ENCODE measurements at places on chromosomes 1 and 21.
A peak's percentile ranks its signal among the peaks of the same experiment; 100 is the strongest.

DNA sequence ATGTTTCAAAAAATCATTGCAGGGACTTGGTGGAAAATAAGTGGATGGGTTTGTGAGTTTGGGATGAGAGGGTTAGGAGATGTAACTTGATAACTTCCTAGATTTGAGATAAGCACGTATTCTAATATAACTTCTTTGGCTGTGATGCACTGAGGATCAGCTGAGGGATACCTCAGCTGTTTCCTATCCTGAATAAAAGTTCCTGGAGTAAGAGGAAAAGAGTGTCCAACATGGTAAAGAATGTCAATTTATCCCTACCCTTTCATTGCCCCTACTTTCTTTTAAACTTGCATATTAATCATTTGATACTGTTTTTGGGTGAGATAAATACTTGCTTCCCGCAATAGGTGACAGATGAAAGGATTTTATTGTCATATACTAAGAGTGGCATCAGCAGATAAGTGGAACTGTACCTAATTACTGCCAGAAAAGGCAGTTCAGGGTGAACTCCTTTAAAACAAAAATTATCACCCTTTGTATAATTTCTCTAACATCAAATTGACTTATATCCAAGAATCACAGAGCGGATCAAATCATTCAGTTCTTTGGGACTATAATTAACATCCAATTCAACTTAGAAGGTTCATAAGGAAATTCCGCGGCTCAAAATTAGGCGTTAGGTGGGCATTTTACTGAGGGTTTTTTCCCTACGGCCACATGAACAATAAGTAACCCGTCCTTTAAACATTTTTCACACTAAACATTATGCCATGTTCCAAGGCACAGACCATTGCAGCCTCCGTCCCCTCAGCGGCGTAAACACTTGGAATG, 1.4 kb upstream of the SUCO start:
- H3K4me3 ChIP-seq = peak overlapping the region; percentile 89
- peak overlapping the region; percentile 100 for H3K27ac ChIP-seq
- H3K27me3 ChIP-seq = no peaks in the 10 kb centered on the region
- H3K4me1 ChIP-seq = peaks cover 33% of the 10 kb centered on the region
- no peaks in the 10 kb centered on the region for H3K36me3 ChIP-seq

DNA sequence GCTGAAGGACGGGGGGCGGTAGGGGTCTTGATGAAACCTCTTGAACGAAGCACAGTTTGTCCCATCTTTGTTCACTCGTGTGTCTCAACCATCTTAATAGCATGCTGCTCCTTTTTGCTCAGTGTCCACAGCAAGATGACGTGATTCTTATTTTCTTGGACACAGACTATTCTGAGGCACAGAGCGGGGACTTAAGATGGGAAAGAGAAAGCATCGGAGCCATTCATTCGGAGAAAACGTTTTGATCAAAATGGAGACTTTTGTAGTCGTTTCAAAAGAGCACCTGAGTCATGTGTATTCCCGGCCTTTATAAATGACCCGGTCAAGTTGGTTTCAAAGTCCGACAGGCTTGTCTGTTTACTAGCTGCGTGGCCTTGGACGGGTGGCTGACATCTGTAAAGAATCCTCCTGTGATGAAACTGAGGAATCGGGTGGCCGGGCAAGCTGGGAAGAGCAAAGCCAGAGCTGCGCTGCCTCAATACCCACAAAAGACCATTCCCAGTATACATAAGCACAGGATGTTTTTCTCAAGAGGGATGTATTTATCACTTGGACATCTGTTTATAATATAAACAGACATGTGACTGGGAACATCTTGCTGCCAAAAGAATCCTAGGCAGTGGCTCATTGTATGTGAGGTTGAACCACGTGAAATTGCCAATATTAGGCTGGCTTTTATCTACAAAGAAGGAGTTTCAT, 18.5 kb downstream of the ETS2 start:
- H3K4me3 ChIP-seq = no peak overlapping the region
- peaks cover 7% of the 10 kb centered on the region for H3K4me1 ChIP-seq
- H3K36me3 ChIP-seq = peaks cover 51% of the 10 kb centered on the region
- DNase-seq = no peak
- H3K27ac ChIP-seq = no peak overlapping the region

- H3K27ac ChIP-seq = peak overlapping the region; percentile 23
- H3K36me3 ChIP-seq = no peaks in the 10 kb centered on the region
- no peak overlapping the region for H3K4me3 ChIP-seq
- peaks cover 10% of the 10 kb centered on the region for H3K4me1 ChIP-seq
- H3K27me3 ChIP-seq = no peaks in the 10 kb centered on the region
Observed at GRCh38 chr1:178155481-178156255, 61.8 kb downstream of the RASAL2 start.

DNA sequence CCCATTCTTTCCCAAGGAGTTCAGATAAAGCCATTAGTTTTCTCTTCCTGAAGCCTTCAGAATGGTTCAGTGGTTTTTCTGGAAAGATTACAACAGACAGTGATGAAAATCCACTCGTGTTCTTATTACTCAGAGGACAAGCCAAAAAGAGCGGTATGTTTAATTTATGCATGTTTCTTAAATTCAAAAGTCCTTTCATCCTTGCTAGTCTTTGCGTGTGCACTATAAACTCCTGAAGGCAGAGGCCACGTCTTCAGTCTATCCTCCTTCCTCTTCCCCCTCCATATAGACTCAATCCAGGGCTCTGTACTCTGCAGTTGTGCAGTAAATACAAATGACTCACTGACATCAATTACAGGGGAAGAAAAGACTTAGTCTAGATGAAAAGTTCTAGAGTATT, 409.2 kb upstream of the PLXNA2 start:
- DNase-seq = no peak
- H3K4me1 ChIP-seq = peaks cover 17% of the 10 kb centered on the region
- H3K27me3 ChIP-seq = peaks cover 9% of the 10 kb centered on the region
- H3K27ac ChIP-seq = no peak overlapping the region

GRCh38 chr1:221174330-221174993, 295.2 kb downstream of the HLX start:
- no peak for DNase-seq
- H3K27ac ChIP-seq = no peak overlapping the region
- no peak overlapping the region for H3K4me3 ChIP-seq
- H3K36me3 ChIP-seq = peaks cover 3% of the 10 kb centered on the region

DNA sequence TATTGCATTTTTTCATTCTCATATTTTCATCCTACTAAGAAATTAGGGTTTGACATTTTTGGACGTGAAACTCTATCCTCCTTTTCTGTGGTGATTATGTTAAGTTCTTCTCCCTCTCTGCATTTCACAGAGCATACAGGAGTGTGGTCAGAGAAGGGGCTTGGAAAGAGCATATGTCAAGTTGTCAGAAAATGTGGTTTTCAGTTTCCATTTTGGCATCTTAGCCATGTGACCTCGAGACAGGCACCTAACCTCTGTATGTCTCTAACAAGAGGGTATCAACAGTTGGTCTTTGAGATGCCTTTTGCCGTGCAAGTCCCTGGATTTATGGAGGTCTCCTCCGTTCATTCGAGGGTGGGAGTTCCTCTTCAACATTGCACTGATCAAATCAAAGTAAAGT, 140.7 kb downstream of the CYYR1 start:
- no peaks in the 10 kb centered on the region for H3K36me3 ChIP-seq
- DNase-seq = no peak
- no peak overlapping the region for H3K4me3 ChIP-seq
- H3K27ac ChIP-seq = no peak overlapping the region
- no peaks in the 10 kb centered on the region for H3K27me3 ChIP-seq
- no peaks in the 10 kb centered on the region for H3K4me1 ChIP-seq

DNA sequence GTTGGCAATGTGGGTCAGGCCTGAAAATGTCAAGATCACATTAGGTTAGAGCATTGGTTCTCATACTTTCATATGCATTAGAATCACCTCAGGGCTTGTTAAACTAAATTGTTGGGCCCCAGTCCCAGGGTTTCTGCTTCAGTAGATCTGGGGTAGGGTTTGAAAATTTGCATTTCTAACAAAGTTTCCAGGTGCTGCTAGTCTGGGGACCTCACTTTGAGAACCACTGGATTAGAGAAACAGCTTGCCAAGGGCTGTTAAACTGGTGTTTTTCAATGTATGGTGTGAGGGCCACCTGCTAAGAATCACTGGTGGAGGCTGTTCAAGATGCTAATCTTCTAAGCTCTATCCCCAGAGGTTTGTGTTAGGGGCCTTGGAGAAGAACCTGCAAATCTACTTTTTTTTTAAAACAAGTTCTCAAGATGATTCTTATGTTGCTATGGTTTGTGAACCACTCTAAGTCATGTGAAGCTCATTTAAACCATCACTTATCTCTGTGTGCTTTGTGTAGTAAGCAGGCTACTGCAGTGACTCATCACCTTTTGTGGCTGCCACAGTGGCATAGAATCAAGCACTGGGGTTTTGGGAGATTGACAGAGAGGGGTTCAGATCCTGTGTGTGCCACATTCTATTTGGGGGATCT, 152.2 kb downstream of the S1PR1 start:
- H3K27me3 ChIP-seq = peaks cover 2% of the 10 kb centered on the region
- no peaks in the 10 kb centered on the region for H3K36me3 ChIP-seq
- no peak for DNase-seq
- H3K4me1 ChIP-seq = no peaks in the 10 kb centered on the region
- no peak overlapping the region for H3K27ac ChIP-seq
- H3K4me3 ChIP-seq = no peak overlapping the region

GRCh38 chr1:189149547-189150375, 1327.9 kb downstream of the BRINP3 start:
- H3K36me3 ChIP-seq = no peaks in the 10 kb centered on the region
- H3K27ac ChIP-seq = no peak overlapping the region
- DNase-seq = no peak
- H3K4me1 ChIP-seq = no peaks in the 10 kb centered on the region

- H3K27ac ChIP-seq = no peak overlapping the region
- no peak for DNase-seq
- H3K4me1 ChIP-seq = peaks cover 4% of the 10 kb centered on the region
- no peak overlapping the region for H3K4me3 ChIP-seq
- no peaks in the 10 kb centered on the region for H3K36me3 ChIP-seq
Observed at GRCh38 chr1:6732942-6733341, 31.3 kb upstream of the DNAJC11 start.

DNA sequence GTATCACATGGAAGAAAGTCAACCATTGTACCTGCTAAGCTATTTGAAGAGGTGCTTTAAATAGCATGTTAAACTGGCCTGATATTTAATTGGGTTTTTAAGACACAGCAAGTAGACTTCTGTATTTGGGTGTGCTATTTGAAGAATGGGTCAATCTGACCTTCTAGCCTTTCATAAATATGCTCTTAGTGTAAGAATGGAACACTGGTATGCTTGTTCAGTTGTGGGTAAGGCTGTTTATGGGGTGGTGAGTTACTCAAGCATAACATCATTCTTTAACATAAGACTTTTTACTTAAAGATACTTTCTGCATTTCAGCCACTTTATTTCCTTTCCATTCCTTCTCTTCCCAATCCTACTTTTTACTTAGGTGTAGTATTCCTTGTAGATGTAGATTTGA, 21.4 kb downstream of the AHCYL1 start:
- DNase-seq = no peak
- peaks cover 57% of the 10 kb centered on the region for H3K4me1 ChIP-seq
- no peak overlapping the region for H3K27ac ChIP-seq
- H3K4me3 ChIP-seq = no peak overlapping the region
- peaks cover 7% of the 10 kb centered on the region for H3K36me3 ChIP-seq
- no peaks in the 10 kb centered on the region for H3K27me3 ChIP-seq

- H3K36me3 ChIP-seq = peaks cover 2% of the 10 kb centered on the region
- H3K27me3 ChIP-seq = no peaks in the 10 kb centered on the region
- H3K4me3 ChIP-seq = no peak overlapping the region
- peaks cover 11% of the 10 kb centered on the region for H3K4me1 ChIP-seq
Observed at GRCh38 chr1:173140733-173141132, 66.4 kb downstream of the TNFSF4 start.

- no peak overlapping the region for H3K27ac ChIP-seq
- H3K4me3 ChIP-seq = no peak overlapping the region
- H3K36me3 ChIP-seq = no peaks in the 10 kb centered on the region
Observed at GRCh38 chr1:227797144-227797543, 18.3 kb upstream of the PRSS38 start.

GRCh38 chr1:230940848-230941247, 37.8 kb downstream of the TTC13 start:
- peaks cover 1% of the 10 kb centered on the region for H3K36me3 ChIP-seq
- no peak for DNase-seq
- no peaks in the 10 kb centered on the region for H3K27me3 ChIP-seq
- no peak overlapping the region for H3K27ac ChIP-seq
- H3K4me3 ChIP-seq = no peak overlapping the region

DNA sequence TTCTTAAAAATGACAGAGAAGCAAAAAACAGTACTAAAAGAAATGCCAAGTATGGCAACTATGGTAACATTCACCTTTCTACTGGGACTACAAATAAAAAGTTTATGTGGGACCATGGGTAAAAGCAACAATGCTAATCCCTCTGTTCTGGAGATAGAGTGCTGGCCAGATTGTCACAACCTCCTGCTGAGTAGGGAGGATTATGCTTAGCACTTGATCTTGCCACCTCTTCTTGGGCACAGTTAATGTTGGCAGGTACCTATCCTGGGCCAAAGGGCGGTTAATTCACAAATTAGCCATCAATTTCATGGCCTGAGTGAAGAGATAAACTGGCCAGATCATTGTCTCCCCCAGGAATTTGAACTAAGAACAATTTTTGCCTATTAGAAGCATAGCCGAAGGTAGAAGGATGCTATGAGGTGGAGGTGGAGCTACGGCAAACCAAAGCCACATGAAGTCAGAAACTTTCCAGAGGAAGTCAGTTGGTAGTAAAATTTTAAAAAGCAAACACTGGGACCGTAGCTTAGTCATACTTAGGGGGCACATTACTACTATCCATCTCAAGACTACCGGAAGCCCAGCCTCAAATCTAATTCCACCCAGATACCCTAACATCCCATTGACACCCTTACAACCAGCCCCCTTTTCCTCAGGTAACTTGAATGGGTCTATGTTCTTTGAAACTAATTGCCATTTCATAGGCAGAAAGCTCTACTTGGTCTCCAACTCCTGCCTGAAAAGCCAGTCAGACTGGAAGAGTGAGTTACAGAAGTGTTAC, 2.7 kb downstream of the SCYL3 start:
- H3K27ac ChIP-seq = peak overlapping the region; percentile 92
- peaks cover 9% of the 10 kb centered on the region for H3K36me3 ChIP-seq
- peak overlapping the region; percentile 38 for H3K4me3 ChIP-seq
- H3K4me1 ChIP-seq = peaks cover 44% of the 10 kb centered on the region

DNA sequence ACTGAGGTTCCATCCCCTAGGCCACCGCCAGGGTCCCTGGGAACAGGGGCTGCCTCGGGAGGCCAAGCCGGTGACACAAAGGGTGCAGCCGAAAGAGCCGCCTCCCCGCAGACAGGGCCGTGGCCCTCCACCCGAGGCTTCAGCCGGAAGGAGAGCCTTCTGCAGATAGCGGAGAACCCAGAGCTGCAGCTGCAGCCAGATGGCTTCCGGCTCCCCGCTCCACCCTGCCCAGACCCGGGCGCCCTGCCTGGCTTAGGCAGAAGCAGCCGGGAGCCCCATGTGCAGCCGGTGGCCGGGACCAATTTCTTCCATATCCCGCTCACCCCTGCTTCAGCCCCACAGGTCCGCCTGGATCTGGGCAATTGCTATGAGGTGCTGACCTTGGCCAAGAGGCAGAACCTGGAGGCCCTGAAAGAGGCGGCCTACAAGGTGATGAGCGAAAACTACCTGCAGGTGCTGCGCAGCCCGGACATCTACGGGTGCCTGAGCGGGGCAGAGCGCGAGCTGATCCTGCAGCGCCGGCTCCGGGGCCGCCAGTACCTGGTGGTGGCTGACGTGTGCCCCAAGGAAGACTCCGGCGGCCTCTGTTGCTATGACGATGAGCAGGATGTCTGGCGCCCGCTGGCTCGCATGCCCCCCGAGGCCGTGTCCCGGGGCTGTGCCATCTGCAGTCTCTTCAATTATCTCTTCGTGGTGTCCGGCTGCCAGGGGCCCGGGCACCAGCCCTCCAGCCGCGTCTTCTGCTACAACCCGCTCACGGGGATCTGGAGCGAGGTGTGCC, 1.4 kb downstream of the KLHDC7A start:
- H3K36me3 ChIP-seq = no peaks in the 10 kb centered on the region
- H3K27ac ChIP-seq = no peak overlapping the region
- peaks cover 17% of the 10 kb centered on the region for H3K4me1 ChIP-seq
- H3K4me3 ChIP-seq = no peak overlapping the region
